ENCODE measurements at places on chromosomes 4 and X. TPM values are rescaled to one million over a fixed set of nuclear protein-coding genes. Genes with fewer than 3 reads are reported as not detected.

- no peak for DNase-seq
Observed at GRCh38 chr4:185424905-185425646, 688 bp downstream of the UFSP2 start.

Gene GPRASP2
- total RNA-seq = 8.1 TPM

GRCh38 chrX:19133231-19133630 is 11.0 kb upstream of the ADGRG2 start:
- no peak for DNase-seq

Gene KCND1
- 3.6 TPM for total RNA-seq

DNA sequence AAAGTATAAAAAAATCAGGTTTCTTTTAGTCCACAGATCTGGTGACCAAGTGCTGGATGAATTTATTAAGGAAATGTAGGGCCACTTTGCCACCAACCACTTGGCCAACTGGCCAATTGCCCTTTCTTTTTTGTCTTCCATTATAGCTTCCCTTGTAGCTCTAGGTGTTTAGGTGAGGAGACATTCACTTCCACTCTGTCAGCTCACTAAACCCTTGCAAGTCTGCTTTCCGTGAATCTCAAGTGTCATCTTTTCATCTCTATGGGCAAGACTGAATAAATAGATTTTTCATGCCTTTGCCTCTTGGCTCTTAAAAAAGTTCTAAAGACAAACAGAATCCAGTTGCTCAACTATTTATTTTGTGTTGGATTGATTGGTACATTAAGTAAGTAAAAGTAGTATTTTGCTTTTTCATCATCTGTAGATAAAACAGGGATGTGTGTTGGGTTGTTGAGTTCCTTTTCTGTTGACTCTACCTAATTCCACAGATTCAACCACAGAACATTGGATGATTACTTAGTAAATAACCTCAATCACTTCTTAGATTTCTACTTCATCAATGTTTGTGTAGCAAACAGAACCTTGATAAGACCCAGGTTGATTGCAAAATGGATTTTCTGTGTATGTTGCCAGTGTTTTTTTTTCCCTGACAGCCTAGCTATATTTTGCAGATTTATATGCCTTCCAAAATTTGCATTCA is 68.1 kb upstream of the GRXCR1 start:
- DNase-seq = no peak

Gene PLAC8
- total RNA-seq = 2.6 TPM

DNA sequence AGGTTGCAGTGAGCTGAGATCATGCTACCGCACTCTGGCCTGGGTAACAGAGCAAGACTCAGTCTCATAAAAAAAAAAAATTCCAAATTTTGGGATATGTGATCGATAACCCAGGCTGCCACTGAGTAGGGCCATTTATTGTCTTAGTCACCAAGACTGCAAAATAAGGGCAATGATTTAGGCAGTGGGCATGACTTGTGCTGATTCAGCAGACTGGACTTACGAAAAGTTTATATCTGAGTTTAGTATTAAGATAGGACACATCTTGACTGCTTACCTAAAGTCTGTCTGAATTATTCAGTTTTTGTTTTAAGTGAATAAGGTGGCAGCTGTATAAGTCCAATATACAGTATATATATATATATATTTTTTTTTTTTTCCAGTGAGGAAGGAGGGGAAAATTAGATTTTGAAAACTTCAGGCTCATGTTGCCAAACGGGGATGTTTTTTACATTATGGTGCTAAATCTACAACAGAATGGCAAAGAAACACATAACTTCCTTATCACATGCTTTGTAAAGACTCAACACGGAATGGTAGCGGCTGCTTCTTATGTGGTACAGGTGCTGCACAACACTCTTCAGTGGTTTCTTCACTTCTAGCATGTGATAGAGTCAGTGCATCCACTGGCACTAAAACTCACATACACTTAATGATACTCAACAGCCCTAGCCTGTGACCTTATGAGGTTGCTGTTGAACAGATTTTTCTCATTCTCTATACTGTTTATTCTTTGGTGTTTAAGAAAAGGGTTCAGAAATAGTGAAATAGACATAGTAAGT is 6.5 kb downstream of the TEX13D start:
- no peak for DNase-seq

GRCh38 chrX:77548751-77549150 is 101.6 kb downstream of the FGF16 start:
- no peak for DNase-seq

Gene PABPC5
- not detected for total RNA-seq

GRCh38 chrX:123961268-123962005 is at the start of gene STAG2:
Gene STAG2 (plus strand): TSS chrX:123961706. CDS start chrX:124022628, 60,922 bp downstream.
- DNase-seq = peak; percentile 61

Gene PABPC1L2B
- total RNA-seq = not detected

- DNase-seq = no peak
Observed at GRCh38 chrX:97609938-97610337, 726.2 kb downstream of the RPA4 start.

GRCh38 chrX:4622486-4623167 is 909.2 kb upstream of the PRKX start:
- DNase-seq = no peak

GRCh38 chrX:44945736-44946135 is 72.7 kb downstream of the KDM6A start:
- DNase-seq = no peak

DNA sequence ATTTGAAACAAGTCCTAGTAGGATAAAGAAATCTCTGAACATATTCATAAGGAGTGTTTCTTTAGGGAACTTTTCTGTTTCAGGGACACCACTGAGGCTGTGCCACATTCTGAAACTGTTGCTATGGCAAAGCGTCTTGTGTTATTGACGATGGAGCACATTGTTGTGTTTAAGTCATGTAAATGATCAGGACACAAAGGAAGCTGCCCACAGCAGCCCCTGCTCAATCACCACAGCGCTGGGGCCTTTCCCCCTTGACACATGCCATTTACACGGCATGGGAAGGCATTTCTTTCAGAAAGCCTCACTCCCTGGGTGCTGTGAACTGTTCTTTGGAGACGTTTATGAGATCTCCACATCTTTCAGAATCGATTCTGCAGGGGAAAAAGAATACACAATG is 39.8 kb upstream of the MID1 start:
- no peak for DNase-seq

DNA sequence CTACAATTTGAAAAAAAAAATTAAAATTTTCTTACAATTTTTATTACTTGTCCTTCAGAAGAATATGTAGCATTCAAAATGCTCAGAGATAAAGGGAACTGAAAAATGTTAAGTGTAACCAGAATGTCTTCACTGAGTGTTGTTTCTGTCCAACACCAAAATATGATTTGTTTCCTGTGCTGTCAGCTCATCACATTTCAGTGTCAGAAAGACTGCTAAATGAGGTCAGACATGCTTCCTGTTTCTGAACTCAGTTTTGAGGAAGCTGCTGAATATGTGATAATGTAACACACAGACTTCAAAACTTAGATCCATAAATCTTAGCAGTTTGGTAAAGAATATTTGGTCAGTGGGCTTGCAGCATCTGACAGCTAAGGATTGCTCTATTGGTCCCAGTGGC is 1849.7 kb downstream of the PCDH7 start:
- no peak for DNase-seq

DNA sequence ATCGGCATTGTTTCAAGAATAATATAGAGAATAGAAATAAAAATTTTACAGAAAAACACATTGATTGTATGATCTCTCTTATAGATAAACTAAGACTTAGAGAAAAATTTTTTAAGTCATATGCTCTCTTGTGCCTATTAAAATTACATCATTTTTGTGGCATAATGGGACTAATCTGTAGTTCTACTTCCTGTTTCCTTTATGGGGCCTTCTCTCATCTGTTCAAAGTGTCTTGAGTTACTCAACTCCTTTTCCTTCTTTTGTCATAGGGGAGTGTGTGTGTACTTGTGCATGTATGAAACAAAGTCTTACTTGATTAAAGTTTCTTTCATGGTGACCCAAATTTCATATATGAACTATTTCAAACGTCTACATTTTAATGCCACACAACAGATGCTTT is 1448.9 kb upstream of the TENM3 start:
- no peak for DNase-seq

DNA sequence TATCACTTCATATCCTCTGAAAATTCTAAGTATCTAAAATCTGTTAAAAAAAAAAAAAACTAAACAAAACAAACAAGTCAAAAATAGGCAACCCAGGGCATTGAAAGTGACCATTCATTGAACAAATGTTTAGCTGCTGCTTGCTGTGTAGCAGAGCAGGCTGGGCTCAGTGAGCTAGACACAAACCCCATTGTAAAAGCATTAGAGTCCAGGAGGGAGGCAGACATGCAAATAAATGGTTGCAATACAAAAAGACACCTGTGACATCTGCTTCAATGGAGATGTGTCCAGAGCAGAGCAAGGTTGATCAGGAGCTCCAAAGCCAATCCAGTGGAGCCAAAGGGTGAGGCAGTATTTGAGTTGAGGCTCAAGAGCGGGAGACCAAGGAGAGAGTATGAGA is 267.3 kb upstream of the GATB start:
- DNase-seq = no peak

DNA sequence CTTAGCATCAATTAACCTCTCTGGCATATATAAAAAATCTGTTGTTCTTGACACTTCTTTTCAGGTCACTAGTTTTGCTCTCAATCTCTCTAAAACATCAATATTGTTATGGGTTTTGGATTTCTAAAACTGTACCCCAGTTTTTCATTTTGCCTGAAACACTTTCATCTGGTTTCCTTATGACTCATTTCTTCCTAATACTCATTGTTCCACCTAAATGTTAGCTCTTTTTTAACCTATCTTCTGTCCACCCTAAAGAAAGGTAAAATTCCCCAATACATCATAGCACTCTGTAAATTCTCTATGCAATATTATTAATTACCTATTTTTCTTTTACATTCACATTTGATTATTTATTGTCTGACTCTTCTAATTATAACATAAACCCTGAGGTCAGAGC is 575.5 kb upstream of the NDST4 start:
- DNase-seq = no peak

Gene REELD1
- not detected for total RNA-seq

- DNase-seq = no peak
Observed at GRCh38 chrX:43238461-43238945, 417.6 kb upstream of the MAOA start.

DNA sequence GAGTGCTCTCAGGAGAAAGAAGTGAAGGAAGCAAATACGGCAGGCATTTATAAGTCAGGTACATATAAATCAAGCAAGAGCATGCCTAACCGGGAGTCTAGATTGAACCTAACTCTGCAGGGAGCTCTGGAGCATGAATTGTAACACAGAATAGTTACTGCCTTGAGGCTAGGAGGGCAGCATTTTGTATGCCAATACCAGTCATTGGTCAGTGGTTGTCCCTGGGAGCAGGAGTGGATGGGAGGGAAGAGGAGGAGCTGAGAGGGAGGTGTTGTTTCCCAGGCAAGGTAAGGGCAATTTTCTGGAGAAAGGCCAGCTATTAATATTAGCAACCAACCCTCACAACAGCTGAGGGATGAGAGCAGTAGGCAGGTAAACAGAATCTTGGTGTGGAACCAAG is 224.7 kb upstream of the DCAF8L1 start:
- DNase-seq = no peak

DNA sequence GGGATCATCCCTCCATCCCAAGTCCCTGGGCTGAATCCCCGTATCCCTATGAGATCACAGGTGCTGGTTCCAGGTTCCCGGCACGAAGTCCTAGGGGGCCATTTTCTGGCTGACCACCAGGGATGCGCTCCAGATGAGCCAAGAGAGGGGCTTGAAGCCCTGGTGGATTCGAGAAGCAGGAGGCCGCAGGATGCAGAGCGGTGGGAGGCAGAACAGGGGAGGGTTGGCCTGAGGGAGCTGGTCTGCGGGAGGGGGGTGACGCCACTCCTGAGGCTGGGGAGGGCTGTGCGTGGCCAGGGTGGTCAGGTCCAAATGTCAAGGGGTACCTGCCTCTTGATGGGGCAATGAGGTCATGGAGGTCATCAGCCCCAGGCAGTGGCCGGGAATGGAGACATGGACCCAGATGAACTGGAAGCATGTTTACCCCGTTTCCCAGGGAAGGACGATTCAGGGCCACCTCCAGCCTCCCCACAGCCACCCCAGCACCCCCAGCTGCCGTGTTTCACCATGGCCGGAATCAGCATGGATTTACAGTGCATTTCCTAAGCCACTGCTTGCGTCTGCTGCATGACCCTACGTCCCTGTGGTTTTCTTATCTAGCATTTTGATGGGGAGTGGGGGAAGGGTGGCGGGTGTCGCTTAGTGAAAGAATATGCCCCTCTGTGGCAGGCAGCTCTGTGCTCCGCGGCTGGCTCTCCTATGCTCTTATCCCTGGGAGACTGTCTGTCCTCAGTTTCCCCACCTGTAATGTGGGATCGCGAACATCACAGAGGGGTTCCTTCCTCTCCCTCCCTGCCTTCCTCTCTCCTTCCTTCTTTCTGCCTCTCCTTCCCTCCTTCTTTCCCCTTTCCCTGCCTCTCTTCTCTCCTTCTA is 17.0 kb upstream of the HTRA3 start:
- DNase-seq = no peak

- DNase-seq = no peak
Observed at GRCh38 chrX:49176421-49177326, 5.0 kb downstream of the PLP2 start.

Gene MGARP
- total RNA-seq = 22.8 TPM

DNA sequence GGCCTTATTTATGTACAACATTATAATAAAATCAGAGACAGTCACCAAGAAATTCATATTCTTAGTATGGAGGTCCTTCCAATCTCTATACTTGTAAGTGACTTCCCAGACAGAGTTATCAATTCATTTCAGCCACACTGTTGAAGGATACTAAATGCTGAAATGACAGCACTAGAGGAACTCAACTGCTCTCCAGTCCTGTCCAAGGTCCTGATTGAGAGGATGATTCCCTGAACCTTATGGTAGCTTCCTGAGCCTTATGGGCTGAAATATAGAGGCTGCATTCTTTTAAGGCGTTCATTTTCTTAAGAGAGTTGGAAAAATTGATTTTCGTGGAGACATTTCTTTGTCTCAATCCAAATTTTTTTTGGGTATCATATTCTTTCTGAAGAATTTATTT is 205.9 kb downstream of the TLL1 start:
- DNase-seq = peak; percentile 3

GRCh38 chr4:121299367-121299766 is 81.5 kb downstream of the QRFPR start:
- no peak for DNase-seq

GRCh38 chr4:107862658-107863057 is 37.9 kb downstream of the SGMS2 start:
- peak; percentile 55 for DNase-seq

Gene CCNA2
- 58.9 TPM for total RNA-seq

DNA sequence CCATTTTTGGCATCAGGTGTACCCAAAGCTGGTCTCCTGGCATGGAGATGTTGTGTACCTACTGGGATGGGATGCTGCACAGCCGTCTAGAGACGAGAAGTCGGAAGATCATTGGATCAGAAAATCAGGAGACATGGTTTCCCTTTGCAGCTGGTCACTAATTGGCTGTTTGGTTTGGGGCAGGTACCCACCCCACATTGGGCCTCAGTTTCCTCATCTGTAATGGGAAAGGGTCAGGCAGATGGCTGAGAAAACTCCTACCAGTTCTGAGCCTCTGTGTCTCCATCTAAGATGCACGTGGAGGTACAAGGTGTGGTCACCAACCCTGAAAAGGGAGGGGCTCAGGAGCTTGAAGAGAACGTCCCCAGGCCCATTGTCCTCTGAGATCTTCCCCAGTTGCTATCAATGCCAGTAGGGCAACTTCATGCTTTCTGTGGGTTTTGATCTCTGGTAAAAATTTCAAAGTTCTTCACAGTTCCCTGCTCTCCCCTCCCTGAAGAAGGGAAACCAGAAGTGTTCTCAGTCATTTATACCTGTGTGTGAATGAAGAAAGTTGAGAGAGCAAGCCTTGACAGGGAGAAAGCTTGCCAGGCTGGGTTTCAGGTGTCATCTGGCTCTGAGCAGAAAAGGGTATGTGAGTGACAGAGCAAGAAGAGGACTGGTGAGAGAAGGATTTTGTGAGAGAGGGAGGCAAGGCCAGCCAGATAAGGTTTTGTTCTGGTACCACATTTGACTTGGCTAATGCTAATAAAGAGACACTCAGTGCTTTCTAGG is 15.1 kb downstream of the TSC22D3 start:
- DNase-seq = no peak
